ENCODE measurements at places on chromosomes 6 and 20.

- DNase-seq: no peak
Observed at GRCh38 chr20:36318166-36318565, 12.0 kb downstream of the DLGAP4 start.

- no peak for DNase-seq
Observed at GRCh38 chr6:17542243-17542642, 57.9 kb upstream of the FAM8A1 start.

DNA sequence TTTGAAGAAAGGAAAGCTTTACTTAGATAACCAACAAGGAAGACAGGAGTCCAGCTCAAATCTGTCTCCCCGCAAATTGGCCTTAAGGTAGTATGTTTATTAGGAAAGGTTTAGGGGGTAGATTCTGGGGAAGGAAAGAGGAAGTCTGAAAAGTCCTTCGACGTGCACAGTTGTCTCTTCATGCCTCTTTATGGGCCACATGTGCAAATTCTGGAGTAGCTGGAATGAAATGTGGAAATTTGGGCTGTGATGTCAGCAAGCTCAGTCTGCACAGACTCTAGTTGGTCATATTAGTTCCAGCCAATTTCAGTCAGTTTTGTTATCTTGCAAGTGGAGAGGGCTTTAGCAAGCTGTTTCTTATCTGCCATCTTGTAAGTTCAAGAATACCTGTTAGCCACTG, 50.1 kb downstream of the NUP153 start:
- no peak for DNase-seq

DNA sequence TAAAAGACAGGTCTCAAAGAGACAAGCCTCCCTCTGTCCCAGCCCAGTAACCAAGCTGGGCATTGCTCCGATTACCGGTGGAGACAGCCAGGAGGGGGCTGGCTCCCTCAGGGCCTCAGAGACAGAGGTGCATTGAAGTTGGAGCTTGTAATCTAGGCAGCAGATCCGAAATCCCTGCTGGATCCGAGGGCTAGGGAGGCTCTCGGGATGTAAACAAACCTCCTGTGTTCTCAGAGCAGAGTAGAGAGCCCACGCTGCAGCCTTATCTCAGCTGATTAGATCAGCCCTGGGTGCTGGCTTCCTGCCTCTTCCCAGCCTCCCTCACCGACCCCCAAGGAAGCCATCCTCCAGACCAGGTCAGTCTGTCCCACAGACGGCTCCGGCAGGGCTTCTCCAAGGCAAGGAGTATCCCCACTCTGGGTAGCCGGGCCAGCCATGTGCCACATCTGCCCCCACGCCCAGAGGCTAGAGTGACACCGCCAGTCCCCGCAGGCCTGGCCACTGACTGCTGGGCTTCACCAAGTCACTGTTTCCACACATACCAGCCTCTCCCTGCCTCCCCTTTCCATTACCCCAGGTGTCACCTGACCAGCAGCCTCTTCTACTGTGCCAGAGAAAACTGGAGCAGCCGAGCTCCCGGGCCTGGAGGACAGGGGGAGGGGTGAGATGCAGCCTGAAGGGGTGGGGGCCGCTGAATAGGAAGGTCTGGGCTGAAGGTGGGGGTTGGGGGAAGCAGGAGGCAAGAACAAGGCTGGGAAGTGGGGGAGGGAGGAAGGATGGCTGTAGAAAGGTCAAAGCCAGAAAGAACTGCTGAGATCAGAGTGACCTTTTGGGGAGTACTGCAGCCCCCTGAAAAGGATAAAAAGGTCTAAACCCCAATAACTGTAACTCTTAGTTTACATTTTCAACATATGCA, 6.0 kb downstream of the SDC4 start:
- no peak for DNase-seq

GRCh38 chr6:137708481-137708880, 158.6 kb upstream of the TNFAIP3 start:
- DNase-seq: peak; percentile 31

- no peak for DNase-seq
Observed at GRCh38 chr6:11275598-11275997, 43.1 kb upstream of the NEDD9 start.

DNA sequence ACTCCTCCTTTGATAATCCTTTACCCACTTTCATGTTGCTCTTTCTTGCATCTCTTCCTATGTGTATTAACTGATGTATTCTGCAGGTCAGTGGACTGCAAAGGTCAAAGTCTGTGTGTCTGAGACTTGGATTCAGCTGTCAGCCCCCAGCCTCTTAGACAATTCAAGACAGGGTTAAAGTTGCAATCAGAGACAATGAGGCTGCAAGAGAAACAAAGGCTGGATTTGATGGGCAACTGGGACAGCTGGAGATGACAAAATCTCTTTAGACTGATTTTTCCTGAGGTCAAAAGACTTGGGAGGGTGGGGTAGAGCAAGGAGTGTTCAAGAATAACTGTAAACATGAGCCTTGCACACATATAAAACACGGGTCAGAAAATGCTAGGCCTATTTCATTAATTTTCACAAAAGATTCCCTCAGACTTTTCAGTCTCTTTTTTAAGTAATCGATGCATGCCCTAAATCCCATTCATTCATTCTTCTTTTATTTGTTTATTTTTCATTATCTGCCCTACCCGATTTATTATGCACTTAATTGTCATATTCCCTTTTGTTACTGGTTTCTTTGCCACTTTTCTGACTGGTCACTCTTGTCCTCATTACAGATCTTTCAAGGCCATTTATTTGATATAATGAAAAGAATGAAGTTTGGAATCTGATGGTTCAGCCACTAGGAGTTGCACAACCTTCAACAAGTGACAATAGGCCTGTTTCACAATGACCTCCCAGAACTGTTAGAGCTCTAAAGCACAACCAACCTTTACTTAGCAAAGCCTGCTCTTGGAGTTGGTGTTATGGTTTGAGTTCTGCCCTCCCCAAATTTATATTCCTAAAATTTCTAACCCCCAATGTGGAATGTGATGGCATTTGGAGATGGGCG, 33.8 kb upstream of the AKAP12 start:
- no peak for DNase-seq

GRCh38 chr6:132060591-132060990, 109.4 kb upstream of the CCN2 start:
- no peak for DNase-seq
